ENCODE measurements at places on chromosomes 16 and 17.
A peak's percentile ranks its signal among the peaks of the same experiment; 100 is the strongest.

- DNase-seq: no peak
Observed at GRCh38 chr16:57601801-57602478, 26.5 kb upstream of the ADGRG1 start.

DNA sequence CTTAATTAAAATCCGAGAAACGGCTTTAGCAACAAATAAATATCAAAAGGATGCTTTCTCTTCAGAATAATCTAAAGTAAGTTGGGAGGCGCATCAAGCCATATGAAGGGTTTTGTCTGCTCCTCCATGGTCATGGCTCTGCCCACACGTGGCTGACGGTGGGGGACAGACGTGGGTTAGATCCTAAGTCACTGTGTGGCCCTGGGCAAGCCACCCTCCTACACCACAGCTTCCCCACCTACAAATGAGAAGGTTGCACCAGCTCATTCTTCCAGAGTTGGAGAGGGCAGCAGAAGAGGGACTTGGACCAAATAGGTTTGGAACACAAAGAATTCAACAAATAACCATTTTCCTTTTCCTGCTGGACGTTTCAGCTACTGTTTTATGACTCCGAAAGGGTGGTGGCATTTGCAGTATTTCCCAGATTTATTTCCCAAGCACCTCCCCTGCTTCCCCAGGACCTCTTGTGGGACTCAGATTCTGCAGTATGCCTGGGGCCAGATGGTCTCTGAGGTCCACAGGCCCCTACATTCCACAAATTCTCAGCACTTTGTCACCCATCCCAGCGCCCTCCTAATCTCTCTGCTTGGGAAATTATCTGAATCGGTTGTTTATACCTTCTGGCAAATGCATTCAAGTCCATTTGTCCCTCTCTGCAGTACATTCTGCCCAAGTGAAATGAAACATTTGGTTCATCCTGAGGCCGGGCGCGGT lies 17.8 kb downstream of the LRRC75A start:
- DNase-seq: no peak

- no peak for DNase-seq
Observed at GRCh38 chr17:6322316-6322715, 112.6 kb downstream of the AIPL1 start.

DNA sequence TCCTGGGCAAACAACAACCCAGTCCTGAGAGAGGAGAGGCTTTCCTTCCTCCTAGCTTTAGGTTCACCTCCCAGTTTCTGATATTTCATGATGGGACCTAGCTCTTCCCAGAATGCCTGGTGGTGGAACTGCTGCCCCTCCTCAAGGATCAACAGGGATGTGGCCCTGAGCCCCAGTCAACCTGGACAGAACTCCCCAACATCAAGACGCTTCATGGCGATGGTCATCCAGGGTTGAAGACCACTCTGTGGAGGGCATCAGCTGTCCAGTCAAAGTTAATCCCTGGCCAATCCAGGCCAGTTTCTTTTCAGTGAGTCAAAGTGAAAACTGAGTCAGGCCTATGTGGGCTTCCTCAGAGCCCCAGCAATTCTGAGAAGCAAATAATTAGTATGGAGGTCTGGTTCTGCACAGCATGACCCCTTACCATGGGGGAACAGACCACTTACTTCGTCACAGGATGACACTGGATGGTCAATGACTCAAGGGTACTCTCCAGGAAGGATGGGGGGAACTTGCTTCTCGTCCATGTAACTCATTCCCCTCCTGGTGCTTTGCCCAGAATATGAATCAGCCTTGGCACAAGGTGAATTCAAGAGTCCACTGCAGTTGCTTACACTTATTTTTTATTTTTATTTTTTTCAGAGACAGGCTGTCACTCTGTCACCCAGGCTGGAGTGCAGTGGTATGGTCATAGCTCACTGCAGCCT lies 14.7 kb upstream of the XYLT2 start:
- DNase-seq: peak; percentile 81

DNA sequence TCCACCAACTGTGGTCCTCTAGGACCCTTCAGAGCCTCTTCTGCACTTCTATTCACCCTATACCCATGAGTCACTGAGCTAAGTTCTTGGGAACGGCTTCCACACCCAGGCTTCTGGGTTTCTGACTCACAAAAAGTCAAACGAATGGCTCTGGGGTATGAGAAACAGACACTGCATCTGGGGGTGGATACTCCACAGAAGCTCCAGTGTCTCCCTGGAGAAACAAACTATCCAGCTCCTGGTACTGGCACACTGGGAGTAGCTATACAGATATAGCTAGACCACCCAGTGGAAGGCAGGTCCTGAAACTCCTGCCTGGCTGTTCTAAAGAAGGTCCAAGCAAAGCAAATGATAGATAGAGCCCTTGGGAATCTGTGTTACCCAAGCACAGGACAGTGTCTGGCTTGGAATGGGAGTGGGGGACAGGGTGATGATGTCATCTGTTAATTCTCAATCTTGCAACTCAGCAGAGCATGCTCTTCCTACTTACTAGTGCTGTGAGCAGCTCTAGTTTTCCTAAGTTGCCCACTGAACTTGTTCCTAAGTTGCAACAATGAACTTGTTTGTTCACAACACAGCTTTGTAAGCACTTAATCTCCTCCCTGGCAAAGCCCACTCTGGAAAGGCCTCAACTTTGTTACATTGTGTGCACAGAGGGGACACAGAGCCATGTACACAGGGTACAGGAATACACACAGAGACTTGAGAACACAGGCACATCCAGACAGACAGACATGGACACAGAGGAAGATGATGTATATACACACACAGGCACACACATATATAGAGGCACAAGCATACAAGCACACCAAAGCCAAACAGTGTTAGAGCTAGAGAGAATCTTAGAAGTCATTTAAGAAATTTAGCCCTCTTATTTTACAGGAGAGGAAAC lies 6.7 kb downstream of the MMP28 start:
- peak; percentile 67 for DNase-seq

GRCh38 chr17:45681706-45682105 lies 102.4 kb upstream of the CRHR1 start:
- DNase-seq: no peak

- no peak for DNase-seq
Observed at GRCh38 chr16:80984124-80984892, 22.4 kb downstream of the CMC2 start.

DNA sequence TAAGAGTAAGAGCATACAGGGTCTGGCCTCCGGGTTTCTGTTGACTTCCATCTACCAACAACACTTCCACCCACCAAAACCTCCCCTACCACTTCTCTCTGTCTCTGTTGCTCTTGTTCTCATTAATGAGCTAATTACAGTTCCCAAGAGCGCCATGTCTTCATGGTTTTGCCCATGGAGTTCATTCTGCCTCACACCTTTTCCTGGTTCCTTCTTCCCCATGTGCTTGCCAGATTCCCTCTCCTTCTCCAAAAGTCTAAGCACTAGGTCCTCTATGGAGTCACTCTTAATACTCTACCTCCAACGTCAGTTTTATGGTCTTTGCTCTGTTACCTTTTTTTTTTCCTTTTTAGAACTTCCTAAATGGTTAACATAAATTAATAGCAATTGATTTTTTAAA lies 92.8 kb downstream of the MYO1D start:
- no peak for DNase-seq

GRCh38 chr17:73546770-73547536 lies 97.3 kb downstream of the SDK2 start:
- DNase-seq: no peak

DNA sequence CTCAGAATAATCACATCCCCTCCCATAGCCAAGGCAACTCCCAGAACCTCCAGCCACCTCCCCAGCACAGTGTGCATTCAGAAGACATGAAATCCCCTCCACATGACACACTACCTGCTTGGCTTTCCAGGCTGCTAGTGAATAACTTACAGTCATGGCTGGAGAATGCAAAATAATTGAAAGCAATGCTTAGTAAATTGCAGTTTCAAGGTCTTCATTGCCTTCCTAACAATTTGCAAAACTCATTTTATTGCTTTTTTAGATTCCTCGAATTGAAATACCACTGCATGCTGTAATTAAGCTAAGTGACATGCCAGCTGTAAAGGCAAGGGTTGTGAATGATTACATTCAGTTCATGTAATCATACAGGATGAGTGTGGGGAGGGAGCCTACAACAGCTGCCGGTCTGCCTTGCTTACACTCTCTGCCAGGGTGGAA lies 29.0 kb upstream of the HOXB13 start:
- DNase-seq: no peak

DNA sequence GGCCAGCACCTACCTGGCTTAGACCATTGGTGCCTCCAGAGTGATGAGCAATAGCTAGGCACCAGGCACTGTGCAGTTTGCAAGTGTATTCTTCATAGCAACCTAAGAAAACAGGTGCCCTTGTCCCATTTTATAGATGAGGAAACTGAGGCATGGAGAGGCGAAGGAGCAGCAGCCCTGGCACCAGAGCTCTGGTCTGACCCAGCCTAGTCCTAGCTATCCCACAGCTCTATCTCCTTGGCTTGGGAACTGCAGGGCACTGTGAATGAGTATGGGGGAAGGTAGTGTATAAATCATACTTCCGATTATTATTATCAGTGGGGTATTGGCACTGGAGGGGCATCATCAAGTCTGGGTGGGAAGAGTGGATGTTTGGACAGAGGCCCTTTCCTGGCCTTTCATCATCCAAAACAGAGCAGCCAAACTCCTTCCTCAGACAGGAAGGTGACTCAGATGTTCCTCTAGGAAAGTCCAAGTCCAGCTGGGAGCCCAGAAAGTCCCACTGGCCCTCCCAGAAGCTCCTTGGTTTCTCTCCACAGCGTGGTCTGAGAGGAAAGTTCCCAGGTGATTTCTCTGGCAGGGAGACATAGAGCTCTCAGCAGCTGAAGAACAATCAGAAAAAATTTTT lies 32.0 kb upstream of the PLLP start:
- DNase-seq: peak; percentile 96

- DNase-seq: no peak
Observed at GRCh38 chr17:63479495-63480184, 2.8 kb downstream of the ACE start.

DNA sequence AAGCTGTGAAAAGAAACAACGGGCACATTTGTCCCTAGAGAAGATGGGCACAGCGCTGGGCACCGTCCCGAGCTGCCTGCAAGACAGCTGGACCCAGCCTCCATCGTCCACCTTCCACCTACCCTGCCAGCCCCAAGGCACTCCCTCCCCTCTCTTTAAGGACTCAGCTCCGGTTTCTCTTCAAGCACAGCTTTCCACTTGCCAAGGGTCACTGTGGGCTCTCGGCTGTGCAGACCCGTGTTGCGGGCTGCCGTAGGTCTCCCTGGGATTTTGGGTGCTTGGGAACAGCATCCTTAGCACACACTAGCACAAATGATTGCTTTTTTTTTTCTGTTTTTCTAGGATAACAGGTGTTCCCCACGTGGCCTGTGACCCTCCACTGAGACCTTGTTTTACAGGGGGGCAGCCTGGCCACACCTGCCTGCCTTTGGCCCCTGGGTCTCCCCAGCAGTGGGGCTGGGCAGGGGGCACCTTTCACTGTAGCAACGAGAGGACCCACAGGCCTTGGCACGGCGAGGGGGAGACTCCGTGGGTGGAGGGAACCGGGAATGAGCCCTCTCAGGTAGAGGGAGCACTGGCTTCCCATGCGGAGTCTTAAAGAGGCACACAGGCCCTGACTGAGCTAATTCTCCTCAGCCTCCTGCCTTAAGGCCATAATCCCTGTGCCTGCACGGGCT lies 1.4 kb downstream of the CHMP6 start:
- DNase-seq: no peak

GRCh38 chr17:73140566-73140965 lies 24.2 kb upstream of the SSTR2 start:
- no peak for DNase-seq

DNA sequence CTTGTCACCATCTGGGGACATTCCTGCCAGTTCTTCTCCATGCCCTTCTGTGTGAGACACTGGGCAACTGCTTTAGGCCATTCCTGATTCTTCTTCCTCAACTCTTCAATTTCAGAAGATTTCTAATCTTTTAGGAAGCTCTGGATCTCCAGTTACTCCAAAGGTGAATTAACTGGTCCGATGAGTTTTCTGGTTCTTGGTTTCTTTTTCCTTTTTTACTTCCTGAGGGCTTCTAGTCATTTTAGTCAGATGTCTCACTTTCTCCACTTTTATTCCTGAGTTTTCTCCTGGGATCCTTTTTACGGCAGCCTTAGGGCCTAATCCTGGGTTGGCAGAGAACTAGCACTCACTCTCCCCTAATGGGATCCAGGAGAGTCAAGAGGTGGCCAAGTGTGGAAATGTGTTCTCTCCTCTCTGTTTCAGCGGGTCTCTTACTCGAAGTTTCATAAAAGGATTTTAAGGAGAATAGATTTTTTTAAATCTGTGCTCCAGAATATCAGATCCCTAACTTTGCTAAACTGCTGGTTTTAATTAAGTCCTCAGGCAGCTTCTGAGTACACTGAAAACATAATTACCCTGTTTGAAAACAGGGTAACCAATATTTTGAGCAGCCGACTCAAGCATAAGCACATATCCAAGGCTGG lies 107.6 kb downstream of the RMI2 start:
- DNase-seq: no peak

DNA sequence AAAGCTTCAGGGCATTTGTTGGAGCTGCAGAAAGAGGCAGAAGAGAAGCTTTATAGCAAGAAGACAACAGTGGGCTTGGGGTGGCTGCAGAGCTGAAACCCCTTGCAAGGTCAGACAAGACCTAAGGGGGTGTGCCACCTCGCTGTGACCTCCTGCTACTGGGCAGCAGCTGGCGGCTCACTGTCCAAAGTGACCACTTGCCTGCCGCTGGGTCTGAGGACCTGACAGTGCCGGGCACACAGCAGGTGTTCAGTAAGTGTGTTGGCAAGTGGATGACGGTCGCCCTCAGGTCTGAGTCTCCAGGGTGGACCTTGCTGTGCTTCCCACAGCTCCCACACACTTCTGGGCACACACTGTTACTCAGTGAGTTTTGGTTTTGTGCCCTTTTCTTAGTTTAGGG lies 336.5 kb downstream of the C16orf95 start:
- DNase-seq: no peak

DNA sequence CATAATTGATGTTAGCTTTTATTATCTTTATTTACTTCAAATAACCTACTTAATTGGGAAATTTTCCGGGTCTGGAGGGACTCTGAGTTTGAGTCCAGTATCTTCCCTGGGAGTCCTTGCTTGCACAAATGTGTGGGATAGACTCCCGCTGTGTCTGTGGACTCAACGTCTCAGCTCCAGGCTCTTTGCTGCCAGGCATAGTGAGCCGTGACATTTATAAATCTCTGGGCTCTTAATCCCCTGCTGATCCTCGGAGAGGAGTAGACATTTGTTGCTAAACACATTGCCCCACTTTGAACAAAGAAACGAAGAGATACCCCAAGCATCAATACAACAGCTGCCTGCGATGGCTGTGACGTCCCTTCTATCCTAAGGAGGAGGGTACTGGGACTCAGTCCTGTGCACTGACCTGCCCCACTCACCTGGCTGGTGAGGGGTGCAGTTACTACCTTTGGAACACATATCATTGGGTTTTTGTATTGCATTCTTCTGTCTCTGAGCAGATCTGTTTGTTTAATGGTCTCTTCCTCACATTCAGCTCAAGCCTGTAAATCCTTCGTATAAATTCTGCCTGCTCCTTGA lies 316.9 kb downstream of the HAPSTR1 start:
- no peak for DNase-seq

DNA sequence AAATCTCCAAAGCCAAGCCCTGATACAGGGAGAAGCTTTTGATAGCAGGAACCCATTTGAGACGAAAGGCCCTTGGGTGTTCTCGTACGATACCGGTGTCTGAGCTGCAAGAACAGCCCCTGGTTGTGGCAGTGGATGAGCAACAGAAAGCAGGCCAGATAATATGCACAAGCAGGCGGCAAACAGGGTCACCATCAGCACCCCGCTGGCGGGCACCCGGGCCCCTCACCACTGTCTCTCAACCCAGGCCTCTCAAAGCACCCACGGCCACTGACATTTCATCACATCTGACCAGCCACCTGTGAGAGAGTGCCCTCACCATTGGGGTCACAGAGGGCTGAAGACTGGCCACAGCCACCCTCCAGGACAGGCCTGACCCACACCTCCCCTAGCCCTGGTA lies 230.4 kb downstream of the C16orf78 start:
- no peak for DNase-seq

Data from fibroblast of pulmonary artery (primary cell).